Naive B cell (primary cell): ENCODE measurements at places on chromosomes 12 and 14.

DNA sequence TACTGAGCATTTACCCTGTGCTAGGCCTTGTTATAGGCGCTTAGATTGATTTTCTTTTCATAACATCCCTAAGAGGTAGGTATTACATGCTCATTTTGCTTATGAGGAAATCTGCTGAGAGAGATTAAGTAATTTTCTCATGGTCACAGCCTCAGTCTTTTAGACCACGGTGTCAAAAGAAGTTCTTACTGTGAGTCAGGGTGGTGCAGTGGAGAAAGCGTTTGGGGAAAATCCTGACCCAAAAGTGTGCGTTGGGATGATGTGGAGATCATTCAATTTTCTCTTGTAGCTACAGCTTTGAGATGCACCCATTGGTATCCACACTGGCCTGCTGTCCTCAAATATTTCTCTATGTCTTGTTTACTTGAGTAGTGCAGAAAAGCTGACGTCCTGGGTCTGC is 8.2 kb downstream of the ANG start:
- no peak for DNase-seq

- no peak for DNase-seq
These were observed 57.2 kb upstream of the RHOJ start for GRCh38 chr14:63147018-63147417.

DNA sequence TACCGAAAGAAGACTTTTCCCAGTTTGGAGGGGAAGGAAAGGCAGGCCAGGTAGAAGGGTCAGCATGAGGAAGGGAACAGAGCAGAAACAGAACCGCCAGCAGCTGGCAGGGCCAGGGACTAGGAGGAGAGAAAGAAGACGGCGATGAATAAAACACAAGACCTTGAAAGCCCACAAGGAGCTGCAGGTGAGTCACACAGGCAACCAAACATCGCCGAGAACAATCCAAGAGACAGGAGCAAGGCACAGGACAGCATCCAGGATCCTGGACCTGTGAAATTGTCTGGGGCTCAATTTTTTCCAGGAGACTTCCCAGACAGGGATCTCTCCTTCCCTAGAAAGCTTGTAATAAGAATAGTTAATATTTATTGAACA is 47.3 kb downstream of the NUAK1 start:
- no peak for DNase-seq

DNA sequence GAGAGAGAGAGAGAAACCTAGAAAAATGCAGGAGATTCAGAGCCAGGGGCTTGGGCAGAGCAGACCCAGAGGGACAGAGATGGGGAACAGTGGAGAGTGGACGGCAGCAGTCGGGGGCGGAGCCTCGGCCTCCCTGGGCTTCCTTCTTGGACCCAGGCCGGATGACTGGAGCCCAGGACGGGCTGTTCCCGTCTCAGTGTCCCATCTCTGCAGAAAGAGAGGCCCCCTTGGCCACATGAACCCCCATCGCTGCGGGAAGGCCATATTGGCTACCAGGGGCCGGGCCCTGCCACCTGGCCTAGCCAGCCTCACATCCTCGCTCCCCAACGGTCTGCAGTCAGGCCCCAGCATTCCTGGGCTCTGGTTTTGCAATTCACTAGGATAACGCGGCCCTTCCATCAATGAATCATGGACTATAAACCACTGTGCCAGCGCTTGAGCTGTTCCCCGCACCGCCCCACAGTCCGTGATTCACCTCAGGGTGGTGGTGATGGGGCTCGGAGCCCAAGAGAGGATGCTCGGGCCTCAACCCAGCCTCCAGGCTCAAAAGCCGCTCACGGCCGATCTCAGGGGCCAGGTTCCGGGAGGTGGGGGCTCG is 116.5 kb downstream of the RFLNA start:
- DNase-seq: no peak

- no peak for DNase-seq
These were observed 1.8 kb downstream of the BDKRB2 start for GRCh38 chr14:96206461-96206860.

- no peak for DNase-seq
These were observed 129.8 kb downstream of the SEC23A start for GRCh38 chr14:38973083-38973700.

DNA sequence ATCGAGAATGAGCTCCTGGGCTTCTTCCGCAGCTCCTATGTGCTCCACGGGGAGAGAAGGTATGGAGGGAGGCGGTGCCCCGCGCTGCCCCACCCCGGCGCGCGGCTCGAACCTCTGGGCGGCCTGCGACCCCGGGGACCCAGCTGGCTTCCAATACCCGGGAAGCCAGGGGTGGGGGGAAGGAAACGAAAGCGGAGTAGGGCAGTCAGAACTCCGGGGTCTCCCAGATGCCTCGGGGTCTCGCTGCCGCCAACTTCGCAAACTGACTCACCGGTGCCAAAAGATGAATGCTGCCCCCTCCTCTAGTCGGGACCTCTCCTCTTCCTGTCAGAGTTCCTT is 1.3 kb downstream of the TRHDE start:
- DNase-seq: no peak
